ENCODE measurements at places on chromosomes 1 and 21.

- DNase-seq: no peak
Observed at GRCh38 chr1:229223498-229223897, 47.4 kb upstream of the RAB4A start.

GRCh38 chr1:30735124-30735523, 11.7 kb upstream of the MATN1 start:
- DNase-seq: no peak

- DNase-seq: no peak
Observed at GRCh38 chr1:99643021-99643779, 2.7 kb upstream of the PALMD start.

GRCh38 chr1:16302709-16303627, 49.3 kb downstream of the FBXO42 start:
- no peak for DNase-seq

- DNase-seq: no peak
Observed at GRCh38 chr1:243731974-243732625, 117.9 kb downstream of the AKT3 start.

DNA sequence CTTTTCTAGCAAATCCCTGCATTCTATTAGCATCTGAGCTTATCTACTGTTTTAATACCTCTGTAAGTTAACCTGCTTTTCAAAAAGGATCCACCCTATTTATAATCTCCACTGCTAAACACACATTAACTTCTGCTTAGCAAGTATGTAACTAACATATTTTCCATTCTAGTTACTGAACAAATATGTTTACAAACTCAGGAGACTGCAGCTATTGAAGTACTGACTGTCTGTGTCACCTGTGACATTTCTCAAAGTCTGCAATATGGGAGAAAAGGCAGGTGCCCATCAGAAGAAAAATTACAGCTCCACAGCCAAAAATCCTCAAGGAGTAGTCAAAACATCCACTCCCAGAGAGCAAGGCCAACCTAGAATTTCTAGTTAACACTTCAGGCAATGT, 88.3 kb downstream of the JAK1 start:
- no peak for DNase-seq

DNA sequence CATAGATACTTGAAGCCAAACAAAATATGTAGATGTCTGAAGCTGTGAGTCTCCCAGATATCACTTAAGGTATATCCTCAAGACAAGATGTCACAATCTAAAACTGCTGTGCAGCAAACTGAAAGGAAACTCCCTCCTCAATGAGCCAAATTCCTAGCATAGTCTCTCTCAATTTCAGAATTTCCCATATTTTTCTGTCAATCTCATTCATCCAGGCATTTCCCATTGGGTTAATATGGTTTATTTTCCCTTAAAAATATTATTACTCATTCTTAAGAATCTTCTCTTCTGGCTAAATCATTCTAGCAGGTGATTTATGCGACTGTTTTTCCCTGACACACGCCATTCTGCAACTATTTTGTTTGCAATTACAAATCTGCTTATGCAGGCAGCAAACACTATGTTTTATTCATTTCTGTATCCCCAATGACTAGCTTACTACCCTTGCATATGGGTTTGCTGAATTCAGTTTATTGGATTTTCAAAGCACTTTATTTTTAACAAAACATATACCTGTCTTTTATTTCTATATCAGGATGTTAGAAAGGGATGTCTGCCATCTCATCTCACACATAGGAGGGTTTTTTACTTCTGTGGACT, 69.9 kb downstream of the TNFSF4 start:
- no peak for DNase-seq

DNA sequence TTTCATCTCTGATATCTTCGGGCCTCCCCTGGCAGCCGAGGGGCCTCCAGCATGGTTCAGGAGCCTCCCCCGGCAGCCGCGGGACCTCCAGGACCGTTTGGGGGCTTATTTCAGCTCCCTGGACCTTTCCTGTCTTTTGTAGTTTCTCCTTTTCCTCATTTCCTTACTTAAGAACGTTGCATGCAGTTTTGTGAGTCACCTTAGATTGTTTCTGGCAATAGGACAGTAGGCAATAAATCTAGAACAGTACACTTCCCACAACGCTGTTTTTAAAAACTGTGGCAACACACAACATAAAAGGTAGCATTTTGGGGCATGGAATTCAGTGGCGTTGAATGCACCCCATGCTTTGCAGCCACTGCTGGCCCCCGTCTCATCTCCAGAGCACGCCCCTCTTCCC, 24.4 kb downstream of the FAAP20 start:
- no peak for DNase-seq

- DNase-seq: no peak
Observed at GRCh38 chr1:34131396-34132160, 33.5 kb downstream of the CSMD2 start.

DNA sequence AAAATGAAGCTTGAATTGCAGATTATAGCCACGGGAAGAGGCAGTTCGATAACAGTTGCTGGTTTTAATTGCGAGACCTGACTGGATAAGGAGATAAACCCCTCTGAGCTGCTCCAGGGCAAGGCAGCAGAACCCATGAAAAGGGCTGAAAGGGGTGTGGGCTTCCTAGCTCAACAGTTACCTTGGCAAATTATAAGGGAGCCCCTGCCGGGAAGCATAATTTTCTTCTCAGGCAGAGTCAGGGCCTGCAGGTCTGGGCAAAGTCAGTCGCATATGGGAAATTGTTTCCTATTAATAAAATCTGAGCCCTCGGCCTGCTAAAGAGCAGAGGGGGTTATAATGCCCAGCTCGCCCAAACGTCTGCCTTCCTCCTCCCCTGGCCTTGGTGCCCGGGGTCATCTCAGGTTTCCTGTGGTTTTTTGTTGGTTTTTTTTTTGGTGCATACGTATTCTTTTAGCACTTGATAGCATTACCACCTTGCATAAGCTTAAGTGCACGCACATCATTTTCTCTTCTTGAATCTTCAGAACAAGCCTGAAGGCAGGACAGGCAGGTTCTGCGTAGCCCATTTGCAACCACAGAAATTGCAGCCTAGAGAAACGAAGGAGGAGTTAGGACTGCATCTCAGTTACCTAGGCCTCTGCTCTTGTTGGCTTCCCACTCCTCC, 33.9 kb upstream of the SELENON start:
- DNase-seq: no peak

GRCh38 chr1:8955406-8955805, 9.7 kb downstream of the CA6 start:
- no peak for DNase-seq

GRCh38 chr1:170192546-170192945, 46.8 kb downstream of the NTMT2 start:
- no peak for DNase-seq

- no peak for DNase-seq
Observed at GRCh38 chr1:109447524-109447923, 18.8 kb upstream of the SYPL2 start.

DNA sequence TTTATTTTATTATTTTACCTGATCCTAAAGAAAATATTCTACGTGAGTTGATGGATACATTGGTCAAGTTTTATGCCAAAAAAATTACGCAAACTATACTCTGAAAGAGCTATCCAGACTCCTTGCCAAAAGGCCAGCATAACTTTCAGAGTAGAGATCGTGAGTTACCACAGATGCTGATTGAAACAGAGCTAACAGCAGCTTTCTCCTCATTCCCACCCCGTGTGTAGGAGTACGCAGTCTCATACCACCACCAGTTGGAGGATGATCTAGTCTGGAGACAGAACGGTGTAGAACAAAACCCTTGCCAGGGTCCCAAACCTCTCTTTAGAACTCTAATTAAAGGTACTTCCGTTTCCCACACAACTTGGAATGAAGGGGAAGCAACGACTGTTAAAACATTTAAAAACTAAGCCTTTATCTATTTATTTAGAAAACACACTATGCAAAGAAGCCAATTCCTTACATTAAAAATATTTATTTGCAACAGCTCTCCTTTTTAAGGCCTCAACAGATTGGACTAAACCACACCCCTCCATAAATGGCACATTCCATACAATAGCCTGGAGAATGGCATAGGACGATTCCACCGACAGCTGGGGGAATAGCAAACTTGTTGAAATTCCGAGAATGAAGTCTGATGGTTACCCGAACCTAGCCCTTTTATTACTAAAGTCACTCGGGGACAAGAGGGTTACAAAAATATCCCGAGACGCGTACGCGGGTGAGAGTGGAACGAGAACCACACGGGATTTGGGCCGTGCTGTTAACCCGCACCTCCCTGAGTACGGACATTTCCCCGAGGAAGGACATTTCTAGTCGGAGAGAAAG, 1.4 kb downstream of the NUCKS1 start:
- DNase-seq: no peak

- DNase-seq: no peak
Observed at GRCh38 chr1:24136956-24137539, 5.9 kb downstream of the IL22RA1 start.

GRCh38 chr1:36108314-36108713, 16.7 kb downstream of the COL8A2 start:
- no peak for DNase-seq

GRCh38 chr1:70587872-70588366, 176.9 kb downstream of the CTH start:
- no peak for DNase-seq

DNA sequence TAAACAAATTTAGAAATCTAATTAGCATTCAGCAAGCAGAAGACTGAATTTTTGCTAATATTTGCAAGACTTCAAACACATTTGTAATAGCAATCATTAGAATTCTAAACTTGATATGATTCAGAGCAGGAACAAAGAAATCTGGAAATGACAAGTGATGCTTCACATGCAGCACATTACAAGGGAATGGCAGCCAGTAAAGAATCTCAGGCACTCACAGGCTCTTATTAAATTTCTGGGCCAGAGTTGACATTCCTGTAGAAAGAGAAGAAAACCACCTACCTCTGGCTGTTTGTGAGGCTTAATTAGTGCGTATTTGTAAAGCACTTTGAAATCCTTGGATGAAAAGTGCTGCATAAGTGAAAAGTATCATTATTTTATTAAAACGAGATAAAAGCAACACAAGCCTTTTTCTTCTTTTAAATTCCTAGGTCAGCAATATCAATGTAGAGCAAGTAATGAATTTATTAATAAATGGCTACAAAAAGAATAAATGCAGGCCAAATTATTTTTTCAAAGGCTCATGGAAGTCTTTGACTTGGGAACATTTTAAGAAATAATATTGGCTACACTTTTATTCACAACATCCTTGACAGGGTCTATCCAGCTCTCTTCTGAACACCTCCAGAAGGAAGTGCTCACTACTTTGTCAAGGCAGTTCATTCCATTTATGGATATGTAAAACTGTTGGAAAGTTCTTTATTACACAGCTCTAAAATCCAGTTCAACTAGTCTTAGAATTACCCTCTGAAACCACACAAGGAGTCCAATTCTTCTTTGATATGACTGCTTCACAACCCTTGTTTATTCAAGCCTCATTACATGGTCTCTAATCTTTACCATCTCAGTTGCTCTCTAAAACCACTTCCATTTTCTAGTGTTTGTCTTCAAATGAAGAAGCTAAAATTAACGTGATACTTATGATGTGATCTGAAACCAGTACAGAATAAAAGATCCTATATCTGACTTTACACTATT, 32.1 kb upstream of the SCYL3 start:
- no peak for DNase-seq

DNA sequence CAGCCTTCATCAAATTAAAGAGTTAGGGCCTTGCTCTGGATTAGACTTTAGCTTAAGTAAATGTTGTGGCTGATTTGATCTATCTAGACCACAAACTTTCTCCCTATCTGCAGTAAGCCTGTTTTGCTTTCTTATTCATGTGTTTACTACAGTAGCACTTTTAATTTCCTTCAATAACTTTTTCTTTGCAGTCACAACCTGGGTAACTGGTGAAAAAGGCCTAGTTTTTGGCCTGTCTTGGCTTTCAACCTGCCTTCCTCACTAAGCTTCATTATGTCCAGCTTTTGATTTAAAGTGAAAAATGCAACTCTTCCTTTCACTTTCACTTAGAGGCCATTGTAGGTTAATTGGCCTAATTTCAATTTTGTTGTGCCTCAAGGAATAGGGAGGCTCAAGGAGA, 12.5 kb upstream of the LPGAT1 start:
- DNase-seq: no peak

- no peak for DNase-seq
Observed at GRCh38 chr1:38018864-38019343, 6.4 kb downstream of the UTP11 start.

DNA sequence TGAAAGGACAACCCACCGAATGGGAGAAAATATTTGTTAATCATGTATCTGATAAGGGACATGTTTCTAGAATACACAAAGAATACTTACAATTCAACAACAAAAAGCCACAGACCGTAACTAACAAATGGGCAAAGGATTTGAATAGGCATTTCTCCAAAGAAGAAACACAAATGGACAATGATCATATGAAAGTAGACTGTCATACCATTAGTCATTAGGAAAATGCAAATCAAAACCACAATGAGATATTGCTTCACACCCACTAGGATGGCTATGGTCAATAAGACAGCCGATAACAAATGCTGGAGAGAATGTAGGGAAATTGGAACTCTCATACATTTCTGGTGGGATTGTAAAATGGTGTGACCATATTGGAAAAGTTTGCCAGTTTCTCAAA, 367.2 kb upstream of the SGIP1 start:
- no peak for DNase-seq

DNA sequence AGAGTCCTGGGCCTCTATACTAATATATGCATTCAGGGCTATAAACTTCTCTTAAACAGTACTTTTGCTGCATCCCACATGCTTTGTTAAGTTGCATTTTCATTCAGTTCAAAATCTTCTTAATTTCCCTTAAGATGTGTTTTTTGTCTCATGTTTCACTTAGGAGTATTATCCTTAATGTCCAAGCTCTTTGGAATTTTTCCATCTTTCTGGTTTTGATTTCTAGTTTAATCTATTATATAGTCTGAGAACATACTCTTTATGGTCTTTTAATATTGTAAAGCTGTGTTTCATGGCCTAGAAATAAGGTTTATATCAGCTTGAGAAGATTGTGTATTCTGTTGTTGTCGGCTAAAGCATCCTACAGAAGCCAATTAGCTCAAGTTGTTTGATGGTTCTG, 1041.8 kb downstream of the PLA2G4A start:
- no peak for DNase-seq

GRCh38 chr21:27519361-27519760, 552.5 kb upstream of the ADAMTS5 start:
- no peak for DNase-seq

GRCh38 chr1:86460998-86461397, 7.7 kb upstream of the CLCA1 start:
- no peak for DNase-seq

GRCh38 chr1:191910245-191910644, 248.0 kb upstream of the RGS18 start:
- DNase-seq: no peak

GRCh38 chr1:181497870-181498269, 14.6 kb downstream of the CACNA1E start:
- DNase-seq: no peak

GRCh38 chr1:41811051-41811795, 107.5 kb downstream of the HIVEP3 start:
- DNase-seq: no peak

- DNase-seq: peak; percentile 24
Observed at GRCh38 chr1:41361495-41362356, 492 bp downstream of the FOXO6 start.

GRCh38 chr1:21659099-21659923, 9.8 kb downstream of the RAP1GAP start:
- DNase-seq: peak; percentile 61
